ENCODE measurements at places on chromosomes 13 and 19.

- DNase-seq, result no peak
Measured at GRCh38 chr13:20873348-20873747, 29.2 kb downstream of the XPO4 start.

- no peak for DNase-seq
Measured at GRCh38 chr13:28991764-28992163, 171.6 kb downstream of the MTUS2 start.

DNA sequence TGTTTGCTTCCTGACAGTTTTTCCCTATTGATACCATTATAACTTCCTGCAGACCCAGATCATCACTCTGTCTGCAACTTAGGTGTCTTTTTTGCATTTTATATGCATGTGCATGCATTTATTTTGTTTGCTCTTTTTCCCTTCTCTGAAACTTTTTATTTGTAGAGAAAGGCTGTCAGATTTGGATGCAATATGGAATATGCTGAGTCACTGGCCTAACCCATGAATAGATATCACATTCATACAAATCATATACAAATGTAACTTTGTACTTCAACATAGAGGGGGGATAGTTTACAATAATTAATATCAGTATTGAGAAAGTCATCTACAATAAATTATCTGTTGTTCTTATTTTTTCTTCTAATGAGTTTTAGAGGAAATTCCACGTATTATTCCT is 1465.0 kb downstream of the EFNB2 start:
- no peak for DNase-seq

DNA sequence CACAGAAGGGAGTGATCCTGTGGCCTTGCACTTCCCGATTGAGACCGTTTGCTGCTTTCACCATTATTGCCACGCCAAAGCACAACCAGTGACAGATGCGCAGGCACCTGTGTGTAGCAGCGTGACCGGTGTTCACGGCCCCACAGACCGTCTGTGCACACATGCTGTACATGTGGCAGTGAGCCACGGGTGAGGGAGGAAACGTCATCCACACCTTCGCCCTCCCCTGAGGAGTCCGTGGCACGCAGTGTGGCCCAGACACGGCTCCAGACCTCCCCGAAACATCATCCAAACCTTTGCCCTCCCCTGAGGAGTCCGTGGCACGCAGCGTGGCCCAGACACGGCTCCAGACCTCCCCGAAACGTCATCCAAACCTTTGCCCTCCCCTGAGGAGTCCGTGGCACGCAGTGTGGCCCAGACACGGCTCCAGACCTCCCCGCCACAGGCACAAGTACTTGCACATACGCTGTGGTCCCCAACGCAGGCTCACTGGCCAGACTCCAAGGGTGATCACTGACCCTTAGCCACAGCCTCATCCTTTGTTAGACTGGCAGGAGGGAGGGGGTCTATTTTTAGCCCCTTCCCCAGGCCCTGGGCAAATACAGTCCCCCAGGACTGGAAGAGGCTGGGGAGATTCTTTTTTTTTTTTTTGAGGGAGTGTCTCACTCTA is 7.9 kb upstream of the SHC2 start:
- DNase-seq, result no peak

- DNase-seq, result no peak
Measured at GRCh38 chr19:47819858-47820257, 1.9 kb upstream of the CRX start.

DNA sequence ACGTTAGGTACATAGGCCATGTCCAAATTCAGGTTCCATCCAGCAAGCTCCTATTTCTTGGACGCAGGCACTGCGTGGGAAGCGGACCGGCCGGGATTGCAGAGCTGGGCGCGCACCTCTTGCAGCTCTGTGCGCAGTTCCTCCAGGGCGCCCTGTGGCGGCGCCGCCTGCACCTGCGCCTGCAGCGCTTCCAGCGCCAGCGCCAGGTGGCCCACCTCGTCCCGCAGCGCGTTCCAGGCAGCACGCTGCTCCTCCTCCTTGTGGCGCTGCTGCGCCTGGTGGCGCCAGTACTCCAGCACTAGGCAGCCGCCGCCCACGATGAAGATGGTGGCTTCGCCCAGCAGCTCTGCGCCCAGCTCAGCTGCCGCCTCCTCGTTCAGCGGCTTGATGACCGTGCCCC is 31.1 kb downstream of the OPA3 start:
- no peak for DNase-seq

- no peak for DNase-seq
Measured at GRCh38 chr13:69108486-69108885, 999.1 kb upstream of the ATXN8OS start.

DNA sequence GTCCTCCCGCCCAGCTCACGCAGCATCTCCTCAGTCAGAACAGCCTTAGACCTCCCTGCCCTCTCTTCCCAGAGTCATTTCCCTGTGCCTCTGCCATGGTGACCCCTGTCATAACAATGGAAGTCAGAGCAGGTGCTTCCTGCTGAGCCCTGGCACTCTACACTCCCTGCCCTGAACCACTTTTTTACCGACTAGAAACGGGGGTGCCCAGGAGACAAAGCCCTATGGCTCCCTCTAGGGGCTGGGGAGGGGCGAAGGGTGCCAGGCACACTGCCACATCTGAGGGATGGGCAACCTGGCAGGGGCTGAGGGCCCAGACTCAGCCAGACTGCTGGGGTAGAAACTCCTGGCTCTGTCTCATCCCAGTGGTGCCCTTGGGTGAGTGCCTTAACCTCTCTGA is 16.4 kb downstream of the ZNF574 start:
- DNase-seq, result no peak

- DNase-seq, result no peak
Measured at GRCh38 chr13:50426927-50427326, 411.7 kb downstream of the KCNRG start.

- DNase-seq, result no peak
Measured at GRCh38 chr19:10543059-10543419, 665 bp upstream of the ATG4D start.

GRCh38 chr19:33503433-33504057 is 18.0 kb downstream of the PEPD start:
- no peak for DNase-seq

DNA sequence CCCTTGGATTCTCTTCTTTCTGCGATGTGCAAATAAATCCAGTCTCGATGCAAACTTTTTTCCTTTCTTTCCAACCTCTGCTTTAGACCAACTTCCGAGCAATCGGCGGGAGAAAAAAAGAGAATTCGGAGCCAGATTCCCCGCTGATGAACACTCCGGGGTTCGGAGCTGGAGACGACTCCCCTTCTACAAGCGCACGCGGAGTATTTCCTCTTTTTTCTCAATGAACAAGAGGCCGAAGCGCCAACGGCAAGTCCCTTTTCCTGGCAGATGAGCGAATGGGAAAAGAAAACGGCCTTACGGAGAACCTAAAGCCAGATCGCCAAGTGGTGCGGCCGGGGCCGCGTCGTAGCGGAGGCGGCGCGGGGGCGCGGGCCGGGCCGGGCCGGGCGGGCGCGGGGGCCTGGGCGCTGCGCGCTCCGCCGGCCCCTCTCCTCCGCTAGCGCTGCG is 250 bp downstream of the SPRY2 start:
- peak; percentile 69 for DNase-seq

GRCh38 chr19:34131100-34131499 is 41.2 kb upstream of the LSM14A start:
- no peak for DNase-seq

GRCh38 chr13:73973156-73973555 is 161.0 kb downstream of the KLF12 start:
- DNase-seq, result no peak

DNA sequence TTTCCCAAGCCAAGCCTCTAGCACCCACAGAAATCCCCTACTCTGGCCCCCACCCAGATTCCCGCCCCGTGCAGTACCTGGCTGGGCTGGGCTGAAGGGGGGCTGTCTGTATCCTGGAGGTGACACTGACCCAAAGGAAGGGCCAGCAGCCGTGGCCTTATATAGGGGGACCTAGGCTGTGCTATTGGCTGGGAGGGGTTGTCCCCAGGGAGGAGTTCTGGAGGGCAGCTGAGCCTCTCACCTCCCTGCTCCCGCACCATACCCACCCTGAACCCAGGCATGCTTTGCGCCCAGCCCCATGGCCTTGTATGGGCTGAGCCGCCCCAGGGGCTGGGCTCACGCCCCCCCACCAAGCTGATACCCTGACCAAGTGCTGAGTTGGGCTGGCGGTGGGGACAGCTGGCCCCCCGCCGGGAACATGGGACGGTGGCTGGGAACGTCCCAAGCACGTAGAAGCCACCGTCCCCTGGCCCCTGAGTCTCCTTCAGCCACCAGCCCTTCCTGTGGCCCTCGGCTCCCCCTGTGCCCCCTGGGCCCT is at the start of gene CKM:
Gene CKM (minus strand): TSS at position 132 of the 538 bp plus-strand sequence. CDS start 3,162 bp downstream, outside the sequence.
- no peak for DNase-seq

DNA sequence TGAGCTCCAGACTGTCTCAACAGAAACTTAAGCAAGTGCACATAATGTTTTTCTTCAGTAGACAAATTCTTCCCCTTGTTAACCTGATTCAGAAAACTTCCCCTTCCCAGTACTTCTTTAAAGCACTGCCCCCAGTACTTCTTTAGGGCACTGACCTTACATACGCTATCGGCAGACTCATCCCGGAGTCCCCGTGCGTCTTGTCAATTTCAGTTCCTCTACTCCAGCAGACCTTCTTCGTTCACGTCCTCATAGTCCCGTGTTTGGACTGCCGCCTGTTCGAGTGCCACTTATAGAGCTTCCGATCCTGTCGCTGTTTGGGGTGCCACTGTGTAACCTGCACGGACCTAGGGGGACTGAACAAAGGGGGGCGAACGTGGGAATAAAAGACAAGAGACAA is 29.0 kb downstream of the ZNF627 start:
- DNase-seq, result no peak

- no peak for DNase-seq
Measured at GRCh38 chr19:9535934-9536333, 2.5 kb downstream of the ZNF426 start.

DNA sequence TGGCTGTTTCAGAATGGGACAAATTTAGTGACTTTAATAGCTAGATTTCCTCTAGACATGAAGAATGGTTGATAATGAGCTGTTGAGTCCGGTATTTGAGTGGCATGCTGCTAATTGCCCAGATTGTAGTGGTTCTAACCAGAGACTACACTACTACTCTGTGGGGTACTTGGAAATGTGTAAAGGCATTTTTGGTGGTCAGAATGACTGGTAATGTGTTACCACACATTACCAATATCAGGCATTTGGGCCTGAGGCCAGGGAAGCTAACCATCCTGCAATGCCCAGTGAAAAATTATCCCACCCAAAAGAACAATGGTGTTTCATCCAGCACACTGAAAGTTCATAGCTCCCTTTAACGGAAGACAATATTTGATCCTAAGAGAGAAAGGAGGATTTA is 17.5 kb upstream of the N4BP2L1 start:
- no peak for DNase-seq

DNA sequence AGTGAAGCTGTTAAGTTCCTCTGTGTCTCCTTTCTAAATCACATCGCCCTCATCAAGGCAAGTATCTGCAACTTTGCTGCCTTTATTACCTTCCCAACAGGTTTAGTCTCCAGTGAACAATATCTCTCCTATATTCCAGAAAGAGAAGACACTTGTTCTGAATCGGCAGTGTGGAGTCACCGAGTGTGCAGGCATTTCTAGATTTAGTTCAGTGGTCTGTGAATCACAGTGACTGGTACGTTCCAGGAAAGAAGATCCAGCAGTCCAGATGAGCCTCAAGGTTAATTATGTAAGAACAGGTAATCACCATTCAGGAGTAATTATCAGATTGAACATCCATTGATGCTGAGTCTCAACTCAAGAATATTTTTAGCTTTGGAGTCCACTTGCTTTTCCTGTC is 497.0 kb downstream of the FOXO1 start:
- no peak for DNase-seq

DNA sequence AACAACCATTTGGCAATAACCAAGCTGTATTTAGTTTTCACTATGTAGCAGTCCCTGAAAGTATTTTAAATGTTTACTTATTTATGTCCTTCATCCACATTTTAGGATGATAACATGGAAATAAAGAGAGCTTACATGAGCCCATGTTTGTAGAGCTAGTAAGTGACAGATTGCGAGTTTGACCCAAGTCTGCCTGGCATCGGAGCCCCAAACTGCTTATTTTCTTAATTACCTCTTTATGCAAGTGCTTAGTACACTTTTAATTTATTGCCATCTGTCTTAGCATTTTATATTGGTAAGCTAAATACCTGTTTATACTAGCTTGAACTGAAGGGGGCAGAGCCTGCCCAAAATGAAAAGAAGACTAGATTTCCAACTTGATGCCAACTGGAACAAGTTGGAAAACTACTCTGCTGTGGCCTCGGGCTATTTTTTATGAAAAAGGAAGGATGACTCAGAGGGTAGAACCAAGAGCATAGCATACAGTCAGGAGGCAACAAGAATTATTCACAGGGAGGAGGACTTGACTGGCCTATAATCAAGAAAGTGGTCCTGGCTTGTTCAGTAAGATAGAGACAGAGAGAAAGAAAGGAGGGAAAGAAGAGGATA is 150.2 kb downstream of the NDFIP2 start:
- DNase-seq, result no peak

GRCh38 chr19:3852177-3852511 is 16.7 kb downstream of the ZFR2 start:
- DNase-seq, result no peak

GRCh38 chr19:48424694-48425219 is 21.0 kb upstream of the GRWD1 start:
- DNase-seq, result peak; percentile 13

GRCh38 chr19:18385675-18386542 is at the start of gene GDF15:
Gene GDF15 (plus strand): TSS chr19:18386158. CDS start chr19:18386190, 32 bp downstream.
- DNase-seq, result no peak

DNA sequence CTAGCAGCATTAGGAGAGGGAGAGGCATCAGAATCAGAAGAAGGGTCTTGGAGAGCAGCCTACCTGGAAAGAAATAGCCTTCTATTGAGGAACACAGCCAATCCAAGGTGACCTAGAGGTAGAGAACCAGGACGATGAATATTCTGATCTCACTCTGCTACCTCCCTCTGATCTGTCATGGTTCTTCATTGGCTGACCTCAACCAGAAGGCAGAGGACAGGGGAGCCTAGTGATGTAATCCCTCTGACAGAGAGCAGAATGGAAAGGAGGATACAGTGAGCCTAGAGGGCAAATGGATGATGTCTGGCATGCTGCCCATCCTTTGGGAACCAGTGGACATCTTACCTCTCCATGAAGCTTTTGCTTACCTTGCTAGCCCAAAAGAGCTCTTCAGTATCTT is 3.6 kb downstream of the ZNF507 start:
- DNase-seq, result no peak

GRCh38 chr19:28436320-28436719 is 776.6 kb downstream of the UQCRFS1 start:
- no peak for DNase-seq

- no peak for DNase-seq
Measured at GRCh38 chr13:81658598-81659370, 1317.9 kb upstream of the SPRY2 start.

- DNase-seq, result no peak
Measured at GRCh38 chr19:29561601-29562000, 35.8 kb downstream of the VSTM2B start.

GRCh38 chr13:23593148-23593547 is 22.9 kb downstream of the TNFRSF19 start:
- DNase-seq, result no peak
